ENCODE measurements at places on chromosomes 4 and X. TPM values are rescaled to one million over a fixed set of nuclear protein-coding genes. Genes with fewer than 3 reads are reported as not detected.
A peak's percentile ranks its signal among the peaks of the same experiment; 100 is the strongest.

- H3K27me3 ChIP-seq, result no peaks in the 10 kb centered on the region
- DNase-seq, result no peak
- H3K4me1 ChIP-seq, result no peaks in the 10 kb centered on the region
- no peaks in the 10 kb centered on the region for H3K36me3 ChIP-seq
- H3K4me3 ChIP-seq, result no peak overlapping the region
These were observed 388.9 kb downstream of the SPRY1 start for GRCh38 chr4:123785538-123785937.

DNA sequence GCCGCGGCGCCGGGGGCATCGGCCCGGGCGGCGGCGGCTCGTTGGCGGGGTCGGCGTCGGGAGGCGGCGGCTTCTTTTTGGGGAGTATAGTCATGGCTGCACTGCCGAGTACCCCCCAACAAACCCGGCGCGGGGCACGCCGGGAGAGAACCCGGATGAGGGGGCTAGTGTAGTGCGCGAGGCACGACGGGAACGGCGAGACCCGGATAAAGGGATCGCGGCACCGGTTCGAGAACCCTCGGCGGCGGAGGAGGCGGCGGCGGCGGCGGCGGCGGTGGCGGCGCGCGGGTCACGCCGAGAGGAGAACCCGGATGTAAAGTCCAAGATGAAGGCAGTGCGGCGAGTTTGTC is at the start of gene OTUD5:
TSS of gene OTUD5 (minus strand) at position 131 of the 350 bp plus-strand sequence. CDS start at position 94, 37 bp downstream.
- H3K27me3 ChIP-seq, result no peaks in the 10 kb centered on the region
- peaks cover 51% of the 10 kb centered on the region for H3K4me1 ChIP-seq
- H3K27ac ChIP-seq, result peak within 1 kb of the TSS; percentile 100
- H3K36me3 ChIP-seq, result peaks cover 13% of the 10 kb centered on the region

- no peak overlapping the region for H3K4me3 ChIP-seq
- H3K4me1 ChIP-seq, result peaks cover 7% of the 10 kb centered on the region
- H3K36me3 ChIP-seq, result peaks cover 6% of the 10 kb centered on the region
These were observed 92.2 kb upstream of the SPRY1 start for GRCh38 chr4:123304151-123304964.

- H3K4me1 ChIP-seq, result peaks cover 4% of the 10 kb centered on the region
- H3K36me3 ChIP-seq, result peaks cover 22% of the 10 kb centered on the region
- H3K27me3 ChIP-seq, result no peaks in the 10 kb centered on the region
- DNase-seq, result no peak
- no peak overlapping the region for H3K4me3 ChIP-seq
- no peak overlapping the region for H3K27ac ChIP-seq
These were observed 13.0 kb downstream of the TMEM164 start for GRCh38 chrX:110015915-110016314.

DNA sequence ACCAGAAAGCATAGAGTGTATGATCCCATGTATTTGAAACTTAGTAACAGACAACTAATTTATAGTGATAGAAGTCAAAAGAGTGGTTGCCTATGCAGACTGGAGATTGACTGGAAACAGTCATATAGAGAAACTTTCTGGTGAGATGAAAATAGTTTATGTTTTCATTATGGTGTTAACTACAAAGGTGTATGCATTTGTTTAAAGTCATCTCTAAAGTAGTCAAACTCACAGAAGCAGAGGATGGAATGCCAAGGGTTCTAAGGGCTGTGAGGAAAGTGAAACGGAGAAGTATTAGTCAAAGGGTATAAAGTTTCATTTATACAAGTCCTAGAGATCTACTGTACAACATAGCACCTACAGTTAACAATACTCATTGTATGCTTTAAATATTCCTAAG is 45.8 kb downstream of the ENOX2 start:
- H3K27me3 ChIP-seq, result no peaks in the 10 kb centered on the region
- DNase-seq, result no peak
- no peak overlapping the region for H3K4me3 ChIP-seq
- no peak overlapping the region for H3K27ac ChIP-seq

- no peak overlapping the region for H3K27ac ChIP-seq
- no peak overlapping the region for H3K4me3 ChIP-seq
- peaks cover 2% of the 10 kb centered on the region for H3K36me3 ChIP-seq
- DNase-seq, result no peak
- no peaks in the 10 kb centered on the region for H3K27me3 ChIP-seq
- peaks cover 28% of the 10 kb centered on the region for H3K4me1 ChIP-seq
These were observed 28.8 kb downstream of the SH3TC1 start for GRCh38 chr4:8227771-8228318.

DNA sequence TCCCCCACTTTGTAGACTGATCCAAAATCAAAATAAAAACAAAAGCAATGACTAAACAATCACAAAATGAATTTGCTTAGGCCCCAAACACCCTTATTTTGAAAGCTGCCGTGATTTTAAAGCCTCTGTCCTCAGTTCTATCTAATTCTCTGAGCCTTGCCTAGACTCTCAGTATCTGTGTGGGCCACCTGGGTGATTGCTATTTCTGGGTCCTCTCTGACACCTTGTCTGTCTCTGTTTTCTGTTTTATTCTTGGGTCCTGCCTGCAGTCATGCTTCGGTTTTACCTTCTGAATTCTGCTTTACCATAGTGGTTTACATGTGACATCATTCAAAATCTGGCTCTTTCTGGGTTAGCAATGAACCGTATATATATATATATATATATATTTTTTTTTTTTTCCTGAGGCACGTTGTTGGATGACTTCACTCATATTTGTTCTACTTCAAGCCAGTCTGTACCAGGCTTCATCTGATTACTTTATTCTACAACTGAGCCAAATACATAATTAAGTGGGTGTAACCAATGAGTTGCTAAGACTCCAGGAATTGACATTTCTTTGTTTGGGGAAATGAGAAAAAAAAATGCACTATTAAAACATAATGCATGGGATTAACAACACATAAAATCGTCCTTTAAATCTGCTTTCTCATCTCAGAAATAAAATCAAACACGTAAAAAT is 710.7 kb upstream of the SLIT2 start:
- no peak overlapping the region for H3K27ac ChIP-seq
- no peaks in the 10 kb centered on the region for H3K27me3 ChIP-seq
- no peaks in the 10 kb centered on the region for H3K4me1 ChIP-seq
- DNase-seq, result no peak
- H3K4me3 ChIP-seq, result no peak overlapping the region

- no peak overlapping the region for H3K27ac ChIP-seq
- H3K4me3 ChIP-seq, result no peak overlapping the region
- no peak for DNase-seq
- H3K27me3 ChIP-seq, result no peaks in the 10 kb centered on the region
These were observed 61.2 kb upstream of the HOPX start for GRCh38 chr4:56742080-56742871.

DNA sequence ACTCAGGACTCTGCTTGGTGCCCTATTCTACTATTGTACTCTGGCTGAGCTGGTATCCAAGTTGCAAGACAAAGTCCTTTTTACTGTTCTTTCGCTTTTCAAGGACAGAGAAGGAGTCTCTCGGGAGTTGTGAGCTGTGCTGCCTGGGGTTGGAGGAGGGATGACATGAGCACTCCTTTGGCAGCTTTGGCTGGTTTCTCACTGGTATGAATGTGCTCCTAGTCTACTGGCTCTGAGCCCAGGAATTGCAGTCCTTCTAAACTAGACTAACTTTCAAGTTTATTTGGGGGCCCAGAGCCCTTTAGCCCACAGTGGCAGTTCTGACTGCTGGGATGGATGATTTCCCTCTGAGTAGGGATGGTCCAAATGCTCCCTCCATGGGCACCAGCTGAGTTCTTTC is 997.1 kb downstream of the RAB28 start:
- H3K27ac ChIP-seq, result no peak overlapping the region
- no peaks in the 10 kb centered on the region for H3K4me1 ChIP-seq
- H3K4me3 ChIP-seq, result no peak overlapping the region

DNA sequence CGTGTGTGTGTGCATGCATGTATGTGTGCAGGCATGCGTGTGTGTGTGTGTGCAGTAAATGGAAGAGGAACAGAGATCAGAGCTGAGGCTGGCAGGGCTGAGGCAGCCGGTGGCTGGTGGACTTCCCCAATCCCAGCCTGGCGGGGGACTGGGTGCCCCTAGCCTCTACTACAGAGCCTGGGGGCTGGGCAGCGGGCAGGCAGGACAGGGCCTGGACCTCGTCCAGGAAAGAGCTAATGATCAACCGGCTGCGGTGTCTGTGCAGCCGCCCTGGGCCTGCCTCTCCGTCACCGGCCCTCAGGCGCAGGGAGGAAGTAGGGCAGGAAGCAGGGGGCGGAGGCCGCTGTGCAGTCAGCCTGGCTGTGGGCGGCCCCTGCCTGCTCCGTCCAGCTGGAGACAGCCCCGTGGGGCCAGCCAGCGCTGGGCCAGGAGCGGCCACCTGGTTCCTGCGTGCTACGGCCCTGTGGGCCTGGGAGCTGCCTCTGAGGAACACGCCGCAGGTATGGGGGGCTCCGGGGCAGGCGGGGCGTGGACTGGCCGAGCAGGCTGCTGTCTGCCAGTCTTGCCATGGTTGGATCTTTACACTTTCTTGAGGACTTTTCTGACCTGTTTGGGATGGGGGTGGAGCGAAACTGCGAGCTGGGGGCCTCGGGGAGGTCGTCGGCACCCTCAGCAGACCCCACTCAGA is at the start of gene SH3TC1:
TSS of gene SH3TC1 (plus strand) at position 385 of the 688 bp plus-strand sequence. CDS start 5,905 bp downstream, outside the sequence.
- DNase-seq, result peak; percentile 67
- H3K36me3 ChIP-seq, result no peaks in the 10 kb centered on the region
- peak within 1 kb of the TSS; percentile 77 for H3K4me3 ChIP-seq
- H3K4me1 ChIP-seq, result peaks cover 39% of the 10 kb centered on the region

- peak; percentile 65 for DNase-seq
- H3K4me1 ChIP-seq, result peaks cover 47% of the 10 kb centered on the region
- H3K4me3 ChIP-seq, result no peak overlapping the region
These were observed 4.3 kb upstream of the TLR6 start for GRCh38 chr4:38860788-38861424.

- H3K36me3 ChIP-seq, result no peaks in the 10 kb centered on the region
- H3K4me3 ChIP-seq, result no peak overlapping the region
- H3K4me1 ChIP-seq, result no peaks in the 10 kb centered on the region
- no peak overlapping the region for H3K27ac ChIP-seq
- no peaks in the 10 kb centered on the region for H3K27me3 ChIP-seq
- no peak for DNase-seq
These were observed 295.2 kb upstream of the DIAPH2 start for GRCh38 chrX:96389281-96390047.

DNA sequence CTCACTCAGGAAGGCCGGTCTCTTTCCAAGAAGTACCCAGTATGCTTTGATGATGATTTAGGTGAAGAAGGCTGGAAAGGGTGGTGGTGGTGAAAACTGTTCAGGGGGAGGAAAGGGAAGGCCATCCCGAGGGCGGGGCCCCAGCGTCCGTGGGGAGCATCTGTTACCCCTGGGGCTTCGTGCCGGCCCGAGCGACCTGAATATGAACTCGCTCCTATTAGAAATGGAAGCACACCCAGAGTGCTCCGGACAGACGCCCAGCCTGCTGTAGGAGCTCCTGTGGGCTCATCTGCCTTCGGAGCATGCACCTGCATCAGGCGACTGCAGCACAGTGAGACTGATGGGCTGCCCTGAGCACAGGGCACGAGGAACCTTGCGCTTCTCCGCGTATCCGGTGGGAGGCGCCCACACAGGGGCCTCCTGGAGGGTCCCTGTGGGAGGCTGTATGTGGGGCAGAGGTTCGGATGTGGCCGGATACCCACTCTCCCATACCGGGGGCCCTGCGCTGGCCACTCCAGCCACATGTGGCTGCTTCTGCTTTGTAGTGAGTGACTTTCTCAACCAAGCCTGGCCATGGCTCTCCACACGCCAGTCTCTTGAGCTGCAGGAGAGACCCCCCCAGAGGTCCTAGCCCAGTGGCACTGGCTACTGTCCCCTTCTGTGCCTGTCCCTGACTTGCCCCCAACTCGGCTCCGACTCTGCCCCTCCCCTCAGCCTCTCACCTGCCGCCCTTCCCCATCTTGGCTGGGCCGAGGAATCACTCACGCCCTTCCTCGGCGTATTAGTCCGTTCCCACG is 36.7 kb downstream of the FGFRL1 start:
- no peak overlapping the region for H3K27ac ChIP-seq
- peaks cover 2% of the 10 kb centered on the region for H3K36me3 ChIP-seq
- no peak overlapping the region for H3K4me3 ChIP-seq
- DNase-seq, result no peak

The USP53 gene
- total RNA-seq, result 6.9 TPM

The ZDHHC15 gene
- 0.04 TPM for total RNA-seq

The PLXNB3 gene
- total RNA-seq, result 0.23 TPM

The MID1 gene
- total RNA-seq, result 0.23 TPM

The GATA1 gene
- not detected for total RNA-seq

The CCDC158 gene
- total RNA-seq, result not detected

Measured in activated CD4-positive, alpha-beta T cell treated with anti-CD3 and anti-CD28 coated beads, Interleukin-2, amount 10 ng/mL, durations not matched to agents 7 days and 5 days (primary cell).